NCI-H748 treated with DMSO at 0.1 percent for 48 hours (cell line): ENCODE measurements at places on chromosomes 4 and X.

DNA sequence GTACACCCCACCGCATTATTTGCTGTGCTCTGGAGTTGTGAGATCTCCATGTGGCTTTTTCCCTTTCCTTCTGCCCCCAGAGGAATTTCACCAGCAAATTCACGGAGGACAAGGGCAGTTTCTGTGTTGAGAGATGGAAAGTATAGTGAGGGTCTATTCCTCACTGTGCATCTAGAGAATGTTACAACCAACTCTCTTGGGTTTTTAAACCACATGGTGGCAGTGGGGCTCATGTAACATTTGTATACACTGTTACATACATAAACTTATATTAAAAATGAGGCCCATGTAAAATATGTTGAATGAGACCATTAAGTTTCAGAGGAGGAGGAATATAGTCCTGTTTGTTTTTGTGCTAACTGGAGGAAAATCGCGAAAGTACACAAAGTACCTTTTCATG lies 909 bp upstream of the PRKG2 start:
- DNase-seq: no peak

- no peak for DNase-seq
Observed at GRCh38 chr4:152628128-152628527, 51.7 kb downstream of the TMEM154 start.

GRCh38 chr4:80781431-80781830 lies 249.1 kb upstream of the BMP3 start:
- DNase-seq: no peak

GRCh38 chrX:107894038-107894437 lies 68.4 kb downstream of the MID2 start:
- DNase-seq: peak; percentile 51

DNA sequence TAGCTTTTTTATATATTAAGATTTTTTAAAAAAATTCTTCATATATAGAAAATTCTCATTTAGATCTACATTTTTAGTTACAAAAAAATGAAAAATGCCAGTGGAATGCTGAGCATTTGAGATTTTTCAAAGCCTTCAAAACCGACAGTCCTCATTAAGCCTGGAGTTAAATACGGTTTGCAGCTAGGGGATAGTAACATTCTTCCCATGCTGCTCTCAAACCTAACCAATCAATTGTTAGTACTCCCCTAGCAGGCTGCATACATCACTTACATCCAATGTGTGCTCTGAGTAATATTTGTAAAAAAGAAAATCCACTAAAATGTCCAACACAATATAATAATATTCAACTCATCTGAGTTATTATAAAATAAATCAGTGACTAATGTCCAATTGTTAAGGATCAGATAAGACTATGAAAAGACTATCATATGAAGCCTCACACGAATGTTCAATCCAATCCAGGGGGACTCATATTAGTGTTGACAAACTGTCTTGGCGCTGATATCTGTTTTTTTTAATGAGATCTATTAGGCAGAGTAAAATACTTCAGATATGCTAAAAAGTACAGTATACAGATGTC lies 227.6 kb upstream of the MAB21L2 start:
- no peak for DNase-seq
